Caudate nucleus (tissue), 63 donors: ENCODE measurements at places on chromosomes 4 and X.

DNA sequence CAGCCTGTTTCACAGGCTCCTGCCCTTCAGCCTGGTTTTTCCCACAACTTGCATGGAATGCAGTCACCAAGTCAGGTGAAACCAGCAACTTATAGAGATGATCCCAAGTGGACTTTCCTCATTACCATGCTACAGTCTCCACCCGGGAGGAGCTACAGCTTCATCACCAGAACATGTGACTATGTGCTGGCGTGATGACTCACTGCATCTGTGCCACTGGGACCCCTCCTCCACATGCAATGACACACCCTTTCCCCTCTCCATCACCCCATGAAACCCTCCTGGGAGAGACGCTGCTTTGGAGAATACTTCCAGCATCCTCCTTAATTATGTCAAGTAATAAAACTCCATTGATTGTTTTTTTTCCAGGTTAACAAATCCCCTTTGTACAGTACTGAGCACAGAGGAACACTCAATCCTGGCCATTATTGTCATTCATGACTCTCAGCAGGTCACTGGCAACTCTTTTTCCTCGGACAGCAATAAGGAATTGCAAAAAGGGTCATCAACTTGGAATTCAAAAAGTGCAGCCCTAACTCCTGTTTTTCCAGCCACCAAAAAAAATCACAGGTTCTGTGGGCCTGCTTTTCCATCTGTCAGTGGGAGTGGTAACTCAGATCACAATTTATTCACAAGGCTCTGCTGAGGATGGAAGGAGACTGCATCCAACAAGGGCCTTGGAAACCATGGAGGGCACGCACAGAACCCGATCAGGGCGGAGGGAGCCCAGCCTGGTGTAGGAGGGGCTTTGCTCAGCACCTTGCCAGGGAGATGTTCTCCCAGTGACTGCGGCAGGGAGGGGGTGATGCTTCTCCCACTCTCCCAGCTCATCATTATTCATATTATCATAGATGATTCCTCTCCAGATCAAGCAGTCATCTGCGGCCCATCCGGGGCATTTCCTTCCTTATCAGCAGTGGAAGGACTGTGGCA lies 17.4 kb downstream of the QDPR start:
- DNase-seq = no peak

- no peak for DNase-seq
These were observed 21.1 kb upstream of the SORBS2 start for GRCh38 chr4:185833055-185833598.

DNA sequence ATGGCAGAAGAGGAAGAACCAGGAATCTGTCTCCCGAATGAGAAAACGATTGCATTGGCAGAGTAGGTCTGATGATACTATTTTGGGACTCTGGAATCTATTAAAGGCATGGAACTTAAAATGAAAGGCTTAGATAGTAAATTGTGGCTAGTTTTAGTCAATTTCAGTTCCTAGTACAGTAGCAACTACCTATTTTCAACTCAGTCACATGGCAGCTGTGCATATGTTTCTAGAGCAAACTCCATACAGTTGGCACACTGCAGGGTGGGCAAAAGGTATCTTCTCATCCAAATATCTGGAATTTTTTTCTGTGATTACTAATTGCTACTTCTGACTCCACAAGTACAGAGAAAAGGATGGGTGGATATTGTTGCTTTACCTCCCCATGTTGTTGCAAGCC lies 663.6 kb downstream of the PCDH7 start:
- DNase-seq = no peak

DNA sequence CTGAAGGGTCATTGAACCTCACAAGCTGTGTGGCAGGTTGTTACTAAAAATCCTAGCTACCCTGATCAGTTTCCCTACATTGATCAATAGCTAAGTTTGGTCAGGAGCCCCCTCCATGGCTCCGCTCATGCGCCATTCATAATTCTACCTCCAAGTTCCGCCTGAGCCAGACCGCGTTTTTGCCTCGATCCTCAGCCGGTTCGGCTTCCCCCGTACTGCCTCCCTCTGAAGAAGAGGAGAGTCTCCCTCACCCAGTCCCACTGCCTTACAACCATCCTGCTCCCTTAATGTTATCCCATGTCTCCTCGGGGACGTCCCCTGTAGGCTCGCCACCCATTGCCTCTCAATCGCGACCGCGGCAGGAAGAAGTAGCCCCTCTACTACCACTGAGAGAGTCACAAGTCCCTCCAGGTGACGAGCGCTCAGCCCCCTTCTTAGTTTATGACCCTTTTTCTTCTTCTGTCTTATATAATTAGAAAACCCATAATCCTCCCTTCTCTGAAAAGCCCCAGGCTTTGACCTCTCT lies 158.2 kb downstream of the DEFB131A start:
- DNase-seq = no peak

- no peak for DNase-seq
These were observed 69.2 kb downstream of the FBXO8 start for GRCh38 chr4:174214101-174214878.

GRCh38 chrX:74419864-74420195 lies 1.5 kb upstream of the SLC16A2 start:
- DNase-seq = no peak

DNA sequence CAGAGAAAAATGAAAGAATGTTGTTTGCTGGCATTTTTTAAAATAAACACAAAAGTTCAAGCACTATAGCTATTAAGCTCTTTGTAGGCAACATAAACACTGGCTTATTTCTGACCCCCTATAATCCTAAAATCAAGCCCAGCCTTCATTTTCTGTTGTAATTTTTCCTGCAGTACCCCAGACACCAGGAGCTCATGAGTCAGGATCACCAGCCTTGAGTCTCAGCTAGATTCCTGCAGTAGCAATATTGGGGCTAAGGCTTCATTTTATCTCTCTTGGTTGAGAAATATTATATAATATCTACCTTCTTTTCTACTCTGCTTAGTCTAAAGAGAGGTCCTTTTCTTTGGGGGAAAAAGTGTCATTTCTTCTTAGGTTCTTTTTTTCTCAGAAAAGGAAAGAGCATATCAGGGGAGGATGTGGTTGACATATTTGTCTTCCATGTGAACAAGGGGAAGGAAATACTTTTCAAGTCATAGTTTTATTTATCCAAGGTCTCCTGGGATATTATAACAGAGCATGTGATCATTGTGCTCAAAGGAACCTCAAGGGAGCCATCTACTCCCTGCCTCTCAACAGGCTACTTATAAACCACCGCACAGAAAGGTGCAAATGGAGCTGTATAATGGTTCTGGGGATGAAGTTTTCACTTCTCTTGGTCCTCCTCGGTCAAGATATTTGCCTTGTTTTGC lies 678.3 kb upstream of the NR3C2 start:
- DNase-seq = no peak

DNA sequence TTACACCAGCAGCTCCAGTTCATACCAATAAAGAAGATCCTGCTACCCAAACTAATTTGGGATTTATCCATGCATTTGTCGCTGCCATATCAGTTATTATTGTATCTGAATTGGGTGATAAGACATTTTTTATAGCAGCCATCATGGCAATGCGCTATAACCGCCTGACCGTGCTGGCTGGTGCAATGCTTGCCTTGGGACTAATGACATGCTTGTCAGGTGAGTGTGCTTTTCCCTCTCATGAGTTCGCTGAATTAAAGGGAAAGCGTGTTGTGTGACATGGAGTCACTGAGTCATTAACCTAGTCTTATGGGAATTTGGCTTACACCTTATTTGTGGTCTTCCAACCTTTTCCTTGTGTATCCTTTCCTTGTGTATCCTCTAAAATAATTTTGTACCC lies 15.9 kb downstream of the TMEM165 start:
- DNase-seq = no peak

- DNase-seq = peak; percentile 60
These were observed 104.4 kb downstream of the UCHL1 start for GRCh38 chr4:41360921-41361793.

GRCh38 chr4:168928346-168928745 lies 81.7 kb downstream of the CBR4 start:
- no peak for DNase-seq

DNA sequence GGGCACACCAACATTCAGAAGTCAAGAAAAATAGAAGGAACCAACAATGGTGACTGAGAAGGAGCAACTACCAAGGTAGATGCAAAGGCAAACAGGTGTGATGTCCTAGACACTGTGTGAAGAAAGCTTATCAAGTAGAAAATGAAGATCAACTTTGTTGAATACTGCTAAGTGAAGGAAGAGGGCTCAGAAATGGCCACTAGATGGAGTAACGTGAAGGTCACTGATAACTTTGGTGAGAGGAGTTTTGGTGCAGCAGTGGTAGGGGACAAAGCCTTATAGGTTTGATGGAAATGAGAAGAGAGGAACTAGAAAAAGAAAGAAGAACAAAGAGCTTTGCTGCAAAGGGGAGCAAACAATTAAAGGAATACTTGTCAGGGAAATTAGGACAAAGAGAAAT lies 23.5 kb downstream of the OTC start:
- no peak for DNase-seq

- DNase-seq = no peak
These were observed 1.5 kb downstream of the BEND4 start for GRCh38 chr4:42150653-42151567.

GRCh38 chr4:77893451-77893850 lies 30.8 kb downstream of the MRPL1 start:
- no peak for DNase-seq

- no peak for DNase-seq
These were observed 33.0 kb downstream of the PPA2 start for GRCh38 chr4:105440890-105441289.

GRCh38 chrX:22159071-22159470 lies 113.6 kb upstream of the CBLL2 start:
- DNase-seq = no peak

DNA sequence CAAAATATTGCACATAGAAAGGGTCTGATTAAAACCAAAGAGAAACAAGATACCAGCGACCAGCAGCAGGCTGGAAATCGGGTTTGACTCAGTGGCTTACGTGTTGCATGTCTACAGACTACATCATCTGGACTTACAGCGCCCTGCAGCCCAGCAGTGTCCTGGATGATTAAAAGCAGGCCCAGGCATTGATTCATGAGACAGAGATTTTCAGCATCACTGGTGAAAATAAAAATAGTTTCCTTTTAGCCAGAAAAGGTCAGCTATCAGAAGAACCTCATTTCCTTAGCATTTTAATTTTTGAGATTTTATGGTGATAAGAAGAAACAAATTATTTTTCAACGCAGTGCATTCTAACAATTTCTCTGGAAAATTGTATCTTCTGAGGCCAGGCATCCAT lies 190.6 kb downstream of the PTTG2 start:
- DNase-seq = no peak

- DNase-seq = no peak
These were observed 22.6 kb downstream of the HOPX start for GRCh38 chr4:56658528-56658927.

DNA sequence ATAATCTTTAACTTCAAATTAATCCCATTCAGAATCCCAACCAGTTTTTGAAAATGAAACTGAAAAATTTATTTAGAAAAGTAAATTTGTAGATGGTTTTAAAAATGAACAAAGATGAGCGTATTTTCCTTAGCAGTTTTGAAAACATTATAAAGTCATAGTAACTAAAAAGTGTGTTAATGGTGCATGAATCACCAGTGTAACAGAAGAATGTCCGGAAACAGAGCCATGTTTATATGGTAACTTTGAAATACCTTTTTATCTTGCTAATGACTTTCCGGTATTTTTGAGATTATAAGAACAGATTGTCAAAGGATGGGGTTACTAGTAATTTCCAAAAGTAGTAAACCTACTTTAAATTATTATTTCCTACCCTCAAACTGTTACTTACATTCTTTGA lies 145.9 kb downstream of the IRS4 start:
- no peak for DNase-seq

- DNase-seq = no peak
These were observed 40.8 kb upstream of the NUDT6 start for GRCh38 chr4:122963216-122963615.

DNA sequence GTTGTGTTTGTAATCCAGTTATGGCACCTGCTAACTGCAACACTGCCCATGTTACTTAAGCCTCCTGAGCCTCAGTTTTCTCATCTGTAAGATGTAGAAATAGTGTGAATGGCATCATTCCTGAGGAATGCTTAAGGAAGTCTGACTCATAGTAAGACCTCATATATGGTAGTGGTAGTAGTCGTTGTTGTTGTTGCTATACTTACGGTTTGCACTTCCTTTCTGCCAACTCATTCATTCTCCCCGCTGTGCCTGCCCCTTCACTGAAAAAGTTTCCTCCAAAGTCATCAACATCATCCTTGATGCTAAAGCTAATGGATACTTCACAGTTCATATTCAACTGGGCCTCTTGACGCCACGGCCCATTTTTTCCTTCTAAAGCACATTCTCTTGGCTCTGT lies 54.2 kb upstream of the SPANXN3 start:
- no peak for DNase-seq

DNA sequence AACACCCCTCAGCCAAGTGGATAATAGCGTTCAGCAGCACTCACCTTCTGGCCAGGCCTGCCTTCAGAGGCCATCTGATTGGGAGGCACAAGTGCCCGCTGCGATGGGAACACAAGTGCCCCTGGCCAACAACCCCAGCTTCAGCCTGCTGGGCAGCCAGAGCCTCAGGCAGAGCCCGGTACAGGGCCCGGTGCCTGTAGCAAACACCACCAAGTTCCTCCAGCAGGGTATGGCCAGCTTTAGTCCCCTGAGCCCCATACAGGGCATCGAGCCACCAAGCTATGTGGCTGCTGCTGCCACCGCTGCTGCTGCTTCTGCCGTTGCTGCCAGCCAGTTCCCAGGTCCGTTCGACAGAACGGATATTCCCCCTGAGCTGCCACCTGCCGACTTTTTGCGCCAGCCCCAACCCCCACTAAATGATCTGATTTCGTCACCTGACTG lies 55.9 kb upstream of the MTM1 start:
- no peak for DNase-seq

DNA sequence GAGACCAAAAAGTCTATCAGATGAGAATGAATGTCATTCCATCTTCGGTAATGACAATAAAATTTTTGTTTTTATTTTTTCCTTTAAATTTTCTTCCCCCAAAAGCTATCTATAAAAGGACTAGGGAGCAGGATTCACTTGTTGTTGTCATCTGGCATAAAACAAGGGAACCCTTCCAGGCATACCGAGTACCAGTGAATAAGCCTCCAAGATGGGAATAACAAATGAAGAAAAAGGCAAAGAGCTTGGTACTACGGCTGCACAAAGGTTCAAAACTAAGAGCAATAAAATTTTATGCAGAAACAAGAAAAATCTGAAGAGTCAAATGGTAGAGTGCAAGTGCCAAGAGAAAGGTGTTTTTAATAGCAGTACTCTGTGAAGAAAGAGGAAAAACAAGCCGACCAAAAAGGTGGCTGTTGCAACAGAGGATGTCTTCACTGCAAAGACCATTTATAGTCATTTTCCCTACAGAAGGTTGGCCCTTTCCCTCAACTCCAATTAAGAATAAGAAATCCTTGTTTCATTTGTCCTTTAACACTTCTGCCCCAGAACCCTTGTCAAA lies 25.8 kb downstream of the PPP3CA start:
- DNase-seq = no peak

DNA sequence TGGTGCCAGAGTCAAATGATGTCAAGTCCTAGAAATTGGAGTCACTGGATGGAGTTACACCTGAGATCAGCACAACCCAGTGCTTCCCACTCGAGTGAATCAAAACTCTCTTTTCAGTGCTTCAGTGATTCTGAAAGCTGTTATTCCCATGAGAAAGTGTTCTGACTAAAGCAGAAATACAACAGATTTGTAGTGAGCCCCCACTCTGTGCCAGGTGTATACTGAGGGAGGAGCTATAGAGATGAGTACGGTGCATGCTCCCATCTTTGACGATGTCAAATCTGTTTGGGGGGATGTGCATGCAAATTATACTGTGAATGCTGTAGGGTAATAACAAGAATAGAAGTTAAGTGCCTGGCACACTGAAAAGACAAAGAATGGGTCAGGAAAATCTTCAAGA lies 330.2 kb downstream of the HS3ST1 start:
- no peak for DNase-seq

GRCh38 chrX:318068-318738 lies 393 bp downstream of the GTPBP6 start:
- DNase-seq = no peak
